NCI-H1417 treated with DMSO at 0.1 percent for 48 hours (cell line): ENCODE measurements at places on chromosomes 1 and 21.

DNA sequence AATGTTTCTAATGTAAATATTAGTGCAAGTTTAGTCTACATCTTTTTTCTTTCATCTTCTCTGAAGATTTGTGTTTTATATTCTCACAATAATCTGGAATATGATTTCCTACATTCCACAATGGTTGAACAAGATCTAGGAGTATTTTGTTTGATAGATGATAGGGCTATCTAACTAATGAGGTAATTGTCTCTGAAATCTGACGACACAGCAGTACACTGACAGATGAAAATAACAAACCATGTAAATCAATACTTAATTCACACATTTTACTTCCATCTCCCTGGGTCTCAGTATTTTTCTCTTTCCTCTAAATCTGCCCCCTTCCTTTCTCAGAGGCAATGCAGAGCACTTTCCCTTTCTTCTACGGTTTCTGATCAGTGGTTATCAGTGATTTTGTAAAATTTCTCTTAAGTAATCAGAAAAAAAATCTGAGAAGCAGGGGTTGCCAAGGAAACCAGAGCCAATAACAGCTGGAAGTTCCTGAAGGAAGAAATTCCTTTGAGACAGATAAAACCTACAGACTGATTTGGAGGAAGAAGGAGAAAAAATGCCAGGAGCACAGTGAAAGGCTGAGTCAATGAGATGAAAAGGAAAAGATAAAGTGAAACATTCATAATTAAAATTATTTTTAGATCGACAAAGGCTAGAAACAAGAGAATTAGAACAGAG is 7.3 kb upstream of the ANKRD13C start:
- no peak for DNase-seq

DNA sequence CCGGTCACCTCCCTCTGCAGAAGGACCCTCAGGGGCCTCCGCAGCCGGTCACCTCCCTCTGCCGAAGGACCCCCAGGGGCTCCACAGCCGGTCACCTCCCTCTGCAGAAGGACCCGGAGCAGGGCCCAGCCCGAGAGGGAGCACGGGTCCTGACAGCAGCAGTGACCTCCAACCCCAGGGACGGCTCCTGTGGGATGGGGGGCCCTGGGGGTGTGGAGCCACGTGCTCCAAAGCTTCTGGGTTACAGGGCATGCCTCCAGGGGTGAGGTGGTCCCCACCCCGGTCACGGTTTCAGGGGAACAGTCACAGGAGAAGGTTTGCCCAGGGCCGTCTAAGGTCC is 40.3 kb downstream of the SLC19A1 start:
- no peak for DNase-seq

- peak; percentile 3 for DNase-seq
Observed at GRCh38 chr1:219330669-219331068, 157.0 kb downstream of the LYPLAL1 start.

- DNase-seq, result no peak
Observed at GRCh38 chr1:222886194-222886854, 71.5 kb downstream of the DISP1 start.

GRCh38 chr1:149848340-149849110 is 50.8 kb upstream of the BOLA1 start:
- DNase-seq, result no peak

- peak; percentile 61 for DNase-seq
Observed at GRCh38 chr21:42056996-42057689, 14.0 kb upstream of the UMODL1 start.
